Inflammatory macrophage treated with lipopolysaccharide for 1 hour (primary cell): ENCODE measurements at places on chromosomes 12 and 14.

DNA sequence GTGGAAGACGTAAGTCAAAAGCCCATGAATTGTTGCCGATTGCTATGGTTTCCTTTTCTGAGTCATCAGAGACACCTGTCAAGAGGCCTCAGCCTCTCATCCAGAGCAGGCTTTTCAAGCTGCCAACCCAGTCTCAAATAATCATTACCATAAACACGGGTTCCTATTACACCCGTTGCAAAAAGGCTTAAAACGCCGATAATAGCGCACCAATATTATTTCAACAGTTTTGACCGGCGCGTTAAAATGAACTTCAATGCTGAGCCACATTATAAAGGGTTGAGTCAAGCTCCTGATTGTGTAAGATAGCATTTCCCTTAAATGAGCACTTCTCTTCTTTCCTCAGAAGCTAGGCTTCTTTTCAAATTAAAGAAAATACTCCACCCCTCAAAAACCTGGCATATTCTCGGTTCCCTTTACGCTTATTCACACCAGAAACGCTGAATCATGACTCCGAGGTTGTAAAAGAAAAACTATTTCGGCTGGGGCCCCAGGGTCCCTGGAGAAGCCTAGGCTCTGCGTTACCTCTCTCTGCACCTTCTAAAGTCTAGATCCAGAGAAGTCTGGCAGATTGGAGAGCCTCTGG is 1.4 kb downstream of the TMTC1 start:
- DNase-seq, result peak; percentile 82

GRCh38 chr12:79933532-79934264 is 1.2 kb downstream of the PPP1R12A start:
- peak; percentile 19 for DNase-seq

GRCh38 chr14:31229638-31230572 is 22.3 kb upstream of the HECTD1 start:
- peak; percentile 95 for DNase-seq

GRCh38 chr12:4483885-4484823 is 38.5 kb upstream of the FGF6 start:
- no peak for DNase-seq

- DNase-seq, result no peak
Measured at GRCh38 chr12:42094277-42094676, 50.4 kb downstream of the GXYLT1 start.

DNA sequence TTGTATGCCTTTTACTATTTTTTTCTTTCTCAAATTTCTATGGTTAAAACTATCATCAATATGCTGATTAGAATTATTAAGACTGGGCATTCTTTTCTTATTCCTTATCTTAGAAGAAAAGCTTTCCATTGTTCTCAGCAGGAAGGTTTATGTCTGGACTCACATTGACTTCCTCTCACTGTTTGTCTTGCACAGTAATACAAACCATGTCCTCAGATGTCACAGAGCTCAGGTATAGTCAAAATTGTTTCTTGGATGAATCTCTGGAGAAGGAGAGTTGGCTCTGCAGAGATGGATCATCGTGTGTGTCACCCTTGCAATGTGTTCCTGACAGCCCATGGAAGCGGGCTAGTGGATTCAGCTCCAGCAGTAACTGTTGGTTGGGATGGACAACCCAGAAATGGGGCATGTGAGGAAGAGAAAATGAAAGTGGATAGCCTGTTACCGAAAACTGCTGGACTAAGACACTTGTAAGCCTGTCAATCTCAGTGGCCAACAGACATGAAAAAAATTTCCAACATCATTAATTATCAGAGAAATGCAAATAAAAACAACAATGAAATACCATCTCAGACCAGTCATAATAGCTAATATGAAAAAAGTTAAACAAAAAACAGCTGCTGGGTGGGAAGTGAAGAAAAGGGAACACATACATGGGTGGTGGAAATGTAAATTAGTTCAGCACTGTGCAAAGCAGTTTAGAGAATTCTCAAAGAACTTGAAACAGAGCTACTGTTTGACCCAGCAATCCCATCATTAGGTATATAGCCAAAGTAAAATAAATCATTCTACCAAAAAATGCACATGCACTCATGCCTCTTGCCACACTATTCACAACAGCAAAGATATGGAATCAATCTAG is 967.8 kb downstream of the TMEM121 start:
- peak; percentile 36 for DNase-seq

DNA sequence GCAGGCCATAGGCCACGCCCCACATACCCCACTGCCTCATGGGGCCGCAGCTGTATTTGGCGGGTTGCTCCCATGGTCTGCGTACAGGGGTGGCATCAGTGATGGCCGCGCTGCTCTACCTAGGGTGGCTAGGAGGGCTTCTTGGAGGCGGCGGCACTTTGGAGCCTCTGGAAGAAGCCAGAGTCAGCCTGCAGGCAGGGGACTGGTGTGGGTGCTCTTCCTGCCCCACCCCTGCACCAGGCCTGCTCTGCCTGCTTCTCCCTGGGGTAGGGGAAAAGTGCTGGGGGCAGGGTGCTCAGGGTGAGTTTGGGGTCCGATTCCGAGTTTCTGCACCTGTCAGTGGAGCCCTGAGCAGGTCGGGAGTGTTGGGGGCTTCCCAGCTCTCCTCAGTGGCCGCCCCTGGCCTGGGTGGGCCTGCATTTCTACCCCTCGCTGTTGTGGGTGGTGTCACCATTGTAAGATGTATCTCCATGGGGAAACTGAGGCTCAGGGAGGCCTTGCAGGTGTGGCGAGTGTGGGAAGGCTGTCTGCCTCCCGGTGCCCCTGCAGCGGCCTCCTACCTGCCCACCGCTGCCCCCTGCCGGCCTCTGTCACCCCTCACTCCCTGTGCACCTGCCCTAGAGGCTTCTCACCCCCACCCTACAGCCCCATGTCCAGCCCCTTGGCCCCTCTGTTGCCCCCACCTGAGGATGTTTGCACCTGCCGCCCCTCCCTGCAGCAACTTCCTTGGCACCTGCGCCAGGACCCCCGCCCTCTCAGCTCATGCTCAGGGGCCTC is 5.5 kb downstream of the CEP170B start:
- DNase-seq, result no peak

- DNase-seq, result no peak
Measured at GRCh38 chr14:63345826-63346225, 27.1 kb upstream of the GPHB5 start.

DNA sequence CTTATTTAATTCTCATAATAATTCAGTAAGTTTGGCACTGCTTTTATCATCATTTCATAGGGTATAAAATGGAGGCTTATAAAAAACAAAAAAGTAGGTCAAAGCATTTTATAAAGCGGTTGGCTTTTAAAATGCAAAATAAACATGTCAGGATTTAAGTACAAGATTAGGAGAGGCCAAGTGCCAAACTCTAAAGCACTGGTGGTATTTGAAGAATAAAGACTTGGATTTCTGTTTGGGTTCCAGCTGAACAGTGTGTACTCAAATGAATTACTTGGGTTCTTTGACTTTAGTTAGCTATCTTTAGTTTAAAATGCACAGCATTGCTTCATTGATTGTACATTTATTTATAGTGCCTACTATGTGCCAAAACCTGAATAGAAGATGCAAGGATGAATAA is 966.6 kb upstream of the SEL1L start:
- DNase-seq, result no peak

DNA sequence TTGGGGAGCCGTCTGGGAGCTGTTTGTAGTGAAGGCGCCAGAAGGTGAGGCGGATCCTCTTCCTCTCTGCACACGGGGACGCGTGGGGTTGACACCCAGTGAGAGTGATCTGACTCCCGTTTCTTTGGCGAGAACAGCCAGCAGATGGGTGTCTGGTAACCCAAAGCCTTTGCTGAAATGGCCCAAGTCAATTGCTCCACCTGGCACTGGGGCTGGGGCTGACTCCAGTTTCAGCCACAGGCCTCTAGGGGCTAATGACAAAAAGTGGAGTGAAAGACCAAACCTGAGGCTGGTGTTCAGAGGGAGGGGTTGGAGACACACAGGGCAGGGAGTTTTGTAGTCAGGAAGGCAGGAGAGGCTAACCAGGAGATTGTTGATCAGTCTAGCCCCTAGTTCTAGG is 87.0 kb downstream of the FRMD6 start:
- DNase-seq, result no peak

GRCh38 chr14:101000711-101001250 is 97.3 kb upstream of the RTL1 start:
- DNase-seq, result no peak

GRCh38 chr14:49999146-49999761 is 106.4 kb downstream of the ARF6 start:
- peak; percentile 84 for DNase-seq

GRCh38 chr12:21987755-21988154 is 46.5 kb upstream of the ABCC9 start:
- DNase-seq, result no peak

DNA sequence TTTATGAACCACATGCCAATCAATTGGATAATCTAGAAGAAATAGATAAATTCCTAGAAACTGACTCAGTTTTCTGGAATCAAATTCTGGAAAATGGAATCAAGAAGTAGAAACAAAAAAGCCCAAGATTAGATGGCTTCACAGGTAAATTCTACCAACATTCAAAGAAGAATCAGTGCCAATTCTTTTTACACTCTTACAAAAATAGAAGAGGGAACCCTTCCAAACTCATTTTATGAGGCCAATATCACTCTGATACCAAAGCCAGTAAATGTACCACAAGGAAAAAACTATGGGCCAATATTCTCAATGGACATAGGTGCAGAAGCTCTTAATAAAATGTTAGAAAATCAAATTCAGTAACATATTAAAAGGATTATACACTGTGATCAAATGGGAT is 35.7 kb upstream of the MYRFL start:
- no peak for DNase-seq

DNA sequence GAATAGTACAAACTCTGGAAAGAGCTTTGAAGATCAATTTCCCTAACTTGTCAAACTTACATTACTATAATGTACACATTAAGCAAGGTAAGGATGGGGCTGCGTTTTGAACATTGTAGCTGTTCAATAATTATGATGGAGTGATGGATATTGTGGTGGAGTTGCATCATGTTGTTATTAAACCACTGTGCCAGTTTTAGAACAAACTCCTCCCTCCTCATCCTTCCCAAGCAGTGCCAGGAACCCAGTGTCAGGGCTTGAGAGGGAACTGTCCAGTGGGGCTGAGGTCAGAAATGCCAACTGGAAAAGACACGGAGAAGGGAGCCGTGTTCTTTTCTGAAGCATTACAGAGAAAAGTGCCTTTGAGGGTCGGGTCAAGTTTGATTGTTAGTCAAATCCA is 31.9 kb upstream of the PAPOLA start:
- DNase-seq, result no peak

DNA sequence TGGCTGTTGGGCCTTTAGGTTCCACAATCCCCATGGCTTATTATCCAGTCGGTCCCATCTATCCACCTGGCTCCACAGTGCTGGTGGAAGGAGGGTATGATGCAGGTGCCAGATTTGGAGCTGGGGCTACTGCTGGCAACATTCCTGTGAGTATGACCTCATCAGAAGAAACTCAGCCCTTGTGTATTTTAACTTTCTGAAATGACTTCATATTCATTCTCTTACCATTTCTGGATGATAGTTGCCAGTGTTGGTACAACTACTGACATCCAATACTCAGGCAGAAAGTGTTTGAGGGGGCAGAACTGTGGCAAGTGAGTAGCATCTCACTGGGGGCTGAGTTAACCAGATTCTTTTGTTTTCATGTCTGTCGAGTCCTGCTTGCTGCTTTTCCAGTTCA is 2.3 kb downstream of the DAZAP2 start:
- no peak for DNase-seq

GRCh38 chr12:4375449-4375848 is 4.1 kb downstream of the FGF23 start:
- DNase-seq, result no peak

GRCh38 chr12:56154246-56154771 is 1.9 kb downstream of the MYL6B start:
- DNase-seq, result no peak

DNA sequence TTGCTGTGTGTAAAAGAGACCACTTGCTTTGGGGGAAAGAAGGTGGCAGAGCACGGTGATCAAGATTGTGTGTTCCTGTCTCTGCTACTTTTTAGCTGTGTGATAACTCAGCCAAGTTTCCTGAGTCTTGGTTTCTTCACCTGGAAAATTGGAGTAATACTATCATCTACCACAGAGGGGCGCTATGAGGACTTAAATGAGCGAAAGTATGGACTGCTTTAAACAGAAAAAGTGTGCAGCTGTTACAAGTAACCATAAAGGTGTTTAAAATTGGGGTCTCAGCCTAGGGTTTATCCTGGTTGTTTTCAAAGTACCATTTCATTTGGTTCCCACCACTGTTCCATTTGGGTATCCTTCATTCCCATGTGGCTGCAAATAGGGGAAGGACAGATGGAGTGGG is 65.9 kb upstream of the WSCD2 start:
- no peak for DNase-seq

GRCh38 chr12:115646210-115646609 is 631.3 kb downstream of the MED13L start:
- DNase-seq, result no peak

GRCh38 chr12:95322326-95322725 is 104.7 kb downstream of the VEZT start:
- DNase-seq, result no peak

- DNase-seq, result no peak
Measured at GRCh38 chr14:21251215-21251614, 18.0 kb downstream of the HNRNPC start.

DNA sequence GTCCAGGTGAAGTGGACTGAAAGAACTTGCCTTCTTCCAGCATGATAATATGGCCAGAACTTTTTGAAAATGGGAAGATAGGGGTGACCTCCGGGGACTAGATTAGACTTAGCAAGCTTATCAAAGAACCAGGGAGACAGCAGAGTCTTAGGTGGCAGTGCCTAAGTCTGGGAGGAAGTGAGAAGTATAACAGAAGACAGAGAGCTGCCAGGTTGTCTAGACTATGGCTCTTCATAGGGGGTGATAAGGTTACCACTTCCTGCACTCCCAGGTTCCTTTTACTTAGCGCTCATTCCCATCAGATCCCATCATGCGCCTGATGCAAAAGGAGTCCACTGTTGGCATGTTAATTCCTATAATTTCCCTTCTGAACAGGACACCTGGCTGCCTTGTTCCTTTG is 69.9 kb downstream of the PLXNC1 start:
- no peak for DNase-seq

DNA sequence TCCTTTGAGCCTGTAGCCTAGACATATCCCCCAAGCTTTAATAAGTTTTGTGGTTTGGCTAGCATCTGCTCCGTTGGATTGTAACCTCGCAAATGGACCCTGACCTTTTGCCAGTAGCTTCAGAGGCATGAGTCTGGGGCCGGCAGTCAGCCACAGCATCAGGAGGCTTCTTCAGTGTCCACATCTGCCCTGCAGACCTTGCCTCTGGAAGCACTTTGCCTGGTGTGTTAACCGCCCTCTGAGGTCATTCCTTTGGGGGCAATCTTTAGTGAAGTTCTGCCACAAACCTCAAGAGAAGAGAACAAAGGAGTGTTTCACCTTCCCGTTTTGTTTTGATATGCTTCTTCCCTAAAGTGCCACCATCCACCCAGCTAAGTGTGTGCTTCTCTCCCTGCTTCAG is 71.4 kb downstream of the GNS start:
- no peak for DNase-seq
